ENCODE measurements at places on chromosomes 16 and 17. TPM values are rescaled to one million over a fixed set of nuclear protein-coding genes. Genes with fewer than 3 reads are reported as not detected.

KRTAP9-8 gene
- polyA plus RNA-seq: not detected

TBX21 gene
- not detected for polyA plus RNA-seq

MRPL12 gene
- polyA plus RNA-seq: 63.0 TPM

SLC6A2 gene
- polyA plus RNA-seq: not detected

ASIC2 gene
- 0.04 TPM for polyA plus RNA-seq

BTBD17 gene
- polyA plus RNA-seq: not detected

All from BJ (cell line).